CD4-positive, alpha-beta T cell treated with Interleukin-17A for 1 hour (primary cell): ENCODE measurements at places on chromosomes 16 and 17.

DNA sequence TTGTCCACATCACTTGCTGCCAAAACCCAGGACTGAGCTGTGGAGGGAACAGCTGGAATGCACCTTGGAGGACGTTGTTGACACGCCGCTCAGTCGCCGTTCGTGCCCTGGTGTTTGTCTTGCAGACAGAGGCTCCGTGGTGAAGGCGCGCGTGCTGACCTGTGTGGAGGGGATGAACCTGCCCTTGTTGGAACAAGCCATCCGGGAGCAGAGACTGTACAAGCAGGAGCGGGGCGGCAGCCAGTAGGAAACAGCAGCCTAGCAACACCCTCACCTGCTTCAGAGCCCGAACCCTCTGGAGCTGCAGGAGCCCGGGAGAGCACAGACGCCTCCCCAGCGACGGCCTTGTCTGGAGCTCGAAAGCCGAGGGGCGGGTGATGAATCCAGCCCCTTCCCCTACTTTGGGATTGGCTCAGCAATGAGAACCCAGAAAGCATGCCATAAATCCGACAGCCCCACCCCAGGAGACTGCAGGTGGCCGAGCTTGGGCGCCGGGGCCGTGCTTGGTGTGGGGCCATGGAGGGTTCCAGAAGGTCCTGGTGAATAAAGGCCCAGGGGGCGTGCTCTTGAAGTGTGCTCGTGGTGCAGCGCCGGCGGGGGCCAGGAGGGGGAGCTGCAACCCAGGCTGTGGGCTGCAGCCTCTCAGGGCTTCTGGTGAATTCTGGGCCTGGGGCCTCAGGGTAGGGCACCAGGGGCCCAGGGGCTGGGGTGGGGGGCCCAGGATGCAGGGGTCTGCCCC, 470 bp upstream of the CDK3 start:
- DNase-seq, result peak; percentile 53

DNA sequence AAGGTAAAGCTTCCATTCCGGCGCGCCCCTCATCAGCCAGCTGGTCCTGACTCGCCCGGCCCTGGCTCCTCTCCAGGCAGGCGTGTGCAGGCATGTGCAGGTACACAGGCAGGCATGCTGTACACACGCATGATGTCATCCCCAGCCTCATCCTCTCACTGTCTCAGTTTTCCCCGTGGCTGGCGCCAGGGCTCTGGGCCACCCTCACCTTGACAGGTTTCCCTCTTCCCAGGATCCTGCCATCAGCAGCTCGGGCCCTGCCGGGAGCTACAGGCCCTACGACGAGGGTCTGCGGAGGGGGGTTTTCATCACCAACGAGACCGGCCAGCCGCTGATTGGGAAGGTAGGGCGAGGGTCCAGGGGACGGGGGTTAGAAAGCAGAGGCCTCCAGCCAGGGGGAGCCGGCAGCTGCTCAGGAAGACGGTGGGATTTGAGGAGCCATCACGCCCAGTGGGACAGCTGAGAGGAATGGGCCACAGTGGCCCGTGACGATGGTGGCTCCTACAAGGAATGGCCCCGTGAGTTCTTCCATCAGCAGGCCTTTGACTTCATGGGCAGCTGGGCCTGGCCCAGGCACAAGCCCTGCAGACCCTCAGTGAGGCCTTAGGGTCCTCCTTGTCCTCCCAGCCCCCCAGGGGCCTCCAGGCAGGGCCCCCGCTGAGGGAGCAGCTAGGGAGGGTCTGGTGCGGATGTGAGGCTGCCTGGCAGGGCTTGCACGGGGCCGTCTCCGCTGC, 8.5 kb downstream of the GAA start:
- no peak for DNase-seq

DNA sequence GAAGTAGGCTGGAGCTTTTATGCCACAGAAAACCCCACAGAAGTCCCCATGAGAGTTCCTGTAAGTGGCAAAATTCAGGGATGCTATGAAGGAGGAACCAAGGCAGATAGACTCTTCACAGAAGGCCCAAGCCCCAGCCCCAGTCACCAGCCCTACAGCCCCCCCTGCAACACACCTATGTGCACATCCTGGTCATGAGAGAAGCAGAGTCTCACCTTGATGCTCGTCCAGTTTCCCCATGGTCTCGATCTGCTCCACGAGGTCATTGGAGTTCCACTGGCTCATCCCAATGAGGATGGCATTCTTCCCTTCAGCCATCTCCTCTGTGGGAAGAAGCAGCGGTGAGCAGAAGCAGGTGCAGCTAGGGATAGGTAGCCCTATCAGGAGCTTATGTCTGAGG, 31.2 kb downstream of the PITPNM3 start:
- DNase-seq, result no peak

GRCh38 chr16:80060470-80060869, 459.9 kb upstream of the MAF start:
- DNase-seq, result no peak
